ENCODE measurements at places on chromosomes 16 and 17.

- no peak for DNase-seq
Observed at GRCh38 chr16:83623892-83624291, 183.9 kb upstream of the HSBP1 start.

GRCh38 chr17:68812876-68813584 lies 142.2 kb downstream of the ABCA8 start:
- DNase-seq: no peak

- no peak for DNase-seq
Observed at GRCh38 chr17:41367426-41368075, 2.1 kb downstream of the KRT33B start.

DNA sequence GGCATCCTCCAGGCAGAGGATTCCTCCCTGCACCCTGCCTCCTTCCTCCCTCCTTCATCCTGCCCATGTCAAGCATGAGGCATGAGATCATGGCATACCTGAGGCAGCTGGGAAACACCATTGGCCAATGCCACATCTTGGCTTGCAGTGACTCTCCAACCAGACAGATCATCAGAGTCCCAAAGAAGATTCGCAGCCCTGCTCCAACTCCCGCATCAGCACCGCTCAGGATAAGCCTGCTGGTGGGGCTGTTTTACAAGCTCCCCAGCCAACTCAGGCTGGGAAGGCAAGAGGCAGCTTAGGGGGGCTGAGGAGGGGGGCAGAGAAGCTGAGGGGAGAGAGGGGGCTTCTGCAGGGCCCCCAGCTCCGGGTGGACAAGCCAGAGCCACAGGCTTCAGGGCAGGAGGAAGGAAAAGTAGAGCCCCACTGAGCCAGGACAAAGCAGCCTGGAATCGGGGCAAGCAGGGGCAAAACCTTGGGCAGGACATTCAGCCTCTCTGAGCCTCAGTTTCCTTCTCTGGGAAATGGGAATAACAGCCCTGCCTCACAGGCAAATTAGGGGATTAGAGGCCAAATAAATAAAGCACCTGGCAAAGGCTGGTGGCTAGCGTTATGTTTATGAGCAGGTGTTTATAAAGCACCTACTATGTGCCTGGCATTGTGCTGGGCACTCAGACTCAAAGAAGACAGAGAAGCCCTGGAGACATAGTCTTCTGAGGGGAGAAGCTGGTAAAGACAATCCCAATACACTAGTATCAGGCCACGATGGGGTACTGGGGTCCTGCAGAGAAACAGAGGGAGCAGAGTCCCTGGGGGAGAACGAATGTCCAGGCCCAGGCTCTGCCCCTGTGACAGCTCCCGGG lies 88.1 kb downstream of the GOSR1 start:
- no peak for DNase-seq

GRCh38 chr17:80882926-80883685 lies 108.5 kb upstream of the CHMP6 start:
- no peak for DNase-seq

- no peak for DNase-seq
Observed at GRCh38 chr17:48927978-48928745, 16.5 kb downstream of the SNF8 start.

DNA sequence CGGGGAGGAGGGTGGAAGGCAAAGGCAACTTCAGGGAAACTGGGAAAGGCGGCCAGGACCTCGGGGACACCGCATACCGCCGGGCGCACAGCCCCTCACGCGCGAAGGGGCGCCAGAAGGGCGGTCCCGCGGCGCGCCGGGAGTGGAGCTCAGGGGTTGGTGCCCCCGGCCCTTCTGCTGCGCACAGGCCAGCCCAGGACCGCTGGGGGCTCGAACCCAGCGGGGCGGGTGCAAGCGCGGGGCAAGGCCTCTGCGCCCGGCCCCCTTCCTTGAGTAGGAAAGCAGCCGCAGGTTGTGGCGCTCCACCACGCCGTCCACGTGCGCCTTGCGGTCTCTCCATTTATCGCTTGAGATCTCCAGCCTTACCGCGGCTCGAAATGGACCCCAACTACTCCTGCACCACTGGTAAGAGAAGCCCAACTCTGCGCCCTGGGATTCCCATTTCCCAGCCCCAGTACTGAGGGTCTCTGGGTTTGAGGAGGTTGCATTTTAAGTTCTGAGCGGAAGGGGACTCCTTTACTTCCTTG lies 3.0 kb upstream of the MT1A start:
- no peak for DNase-seq

GRCh38 chr16:2486645-2487516 lies 12.0 kb downstream of the TBC1D24 start:
- DNase-seq: peak; percentile 84

GRCh38 chr17:51071556-51071955 lies 49.1 kb downstream of the SPAG9 start:
- DNase-seq: no peak

- no peak for DNase-seq
Observed at GRCh38 chr16:87417528-87417910, 25.4 kb downstream of the MAP1LC3B start.

DNA sequence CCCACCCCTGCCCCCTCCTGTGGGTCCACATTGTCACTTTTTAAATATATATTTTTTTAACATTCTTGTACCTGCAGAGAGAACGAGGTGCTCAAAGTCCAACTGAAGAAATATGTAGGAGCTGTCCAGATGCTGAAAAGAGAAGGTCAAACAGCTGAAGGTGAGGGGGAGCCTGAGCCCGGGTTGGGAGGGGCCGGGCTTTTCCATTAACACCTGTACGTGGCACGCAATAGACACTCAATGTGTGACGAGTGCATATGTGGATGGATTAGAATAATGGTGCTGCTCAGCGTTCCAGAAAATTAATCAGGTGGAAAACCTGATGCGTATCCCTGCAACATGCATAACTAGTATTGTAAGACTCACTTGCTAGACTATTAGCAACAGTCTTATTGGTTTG lies 223.0 kb downstream of the SNX29 start:
- DNase-seq: no peak

DNA sequence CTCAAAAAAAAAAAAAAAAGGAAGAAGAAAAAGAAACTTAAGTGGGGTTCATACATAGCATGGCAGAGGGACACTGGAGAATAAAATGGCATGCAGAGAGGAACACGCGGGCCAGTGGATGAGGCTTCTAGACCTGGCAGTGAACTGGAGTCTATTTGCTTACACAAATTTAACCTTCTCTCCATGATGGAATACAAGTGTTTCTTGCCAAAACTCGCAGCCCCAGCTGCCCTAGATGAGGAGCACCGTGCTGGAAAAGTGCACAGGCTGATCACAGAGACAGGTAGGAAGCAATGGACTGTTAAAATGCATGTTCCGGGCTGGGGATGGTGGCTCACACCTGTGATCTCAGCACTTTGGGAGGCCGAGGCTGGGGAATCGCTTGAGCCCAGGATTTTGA lies 9.3 kb downstream of the SSTR2 start:
- DNase-seq: no peak

DNA sequence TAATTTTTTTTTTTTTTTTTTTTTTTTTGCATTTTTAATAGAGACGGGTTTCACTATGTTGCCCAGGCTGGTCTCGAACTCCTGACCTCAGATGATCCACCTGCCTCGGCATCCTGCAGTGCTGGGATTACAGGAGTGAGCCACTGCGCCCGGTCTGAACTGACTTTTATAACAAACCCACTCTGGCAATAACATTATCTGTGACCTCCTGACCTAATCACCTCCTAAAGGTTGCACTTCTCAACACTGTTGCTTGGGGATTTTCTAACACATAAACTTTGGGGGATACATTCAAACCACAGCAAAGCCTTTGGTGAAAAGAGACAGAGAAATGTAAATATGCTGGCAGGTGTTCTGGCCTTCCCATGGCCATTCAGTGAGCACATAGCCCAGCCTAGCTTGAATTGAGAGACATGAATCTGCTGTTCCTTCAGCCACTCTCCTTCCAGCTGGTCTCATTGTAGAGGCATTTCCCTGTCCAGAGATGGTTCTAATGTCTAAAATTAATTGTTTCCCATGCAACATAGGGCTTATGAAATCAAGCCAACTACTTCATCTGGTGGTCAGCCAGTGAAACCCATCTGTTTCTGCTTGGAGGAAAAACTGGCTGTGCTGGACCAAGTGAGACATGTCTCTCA lies 28.3 kb downstream of the LYRM1 start:
- DNase-seq: no peak

DNA sequence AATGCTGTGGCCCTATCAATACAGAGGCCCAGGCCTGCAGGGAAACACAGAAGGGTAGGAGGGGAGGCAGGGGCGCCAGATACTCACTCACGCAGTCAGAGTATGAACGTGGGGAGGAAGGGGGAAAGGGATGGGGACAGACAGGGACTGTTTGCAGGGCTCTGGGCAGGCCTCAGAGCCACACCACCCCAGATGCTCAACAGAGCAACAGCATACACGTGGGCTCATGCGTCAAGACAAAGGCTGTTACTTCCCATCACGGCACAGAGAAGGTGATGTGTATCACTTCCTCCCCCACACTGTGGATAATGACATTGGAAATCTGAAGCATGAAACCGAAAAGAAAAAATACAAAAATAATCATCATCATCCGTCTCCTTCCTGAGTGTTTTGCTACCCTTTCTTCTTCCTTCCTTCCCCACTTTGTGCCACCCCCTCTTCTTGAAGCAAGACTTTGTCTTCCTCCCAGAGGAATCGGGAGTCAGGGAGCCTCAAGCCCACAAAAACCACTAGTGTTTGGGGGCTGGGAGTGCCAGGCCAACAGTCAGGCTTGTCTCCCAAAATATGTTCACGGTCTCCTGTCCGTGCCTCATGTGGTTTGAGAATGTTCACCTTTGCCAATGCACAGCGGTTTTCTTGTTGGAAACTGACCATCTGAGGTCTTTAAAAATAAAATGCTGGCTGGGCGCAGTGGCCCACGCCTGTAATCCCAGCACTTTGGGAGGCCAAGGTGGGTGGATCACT lies 20.1 kb downstream of the SLC39A11 start:
- DNase-seq: no peak

- DNase-seq: no peak
Observed at GRCh38 chr16:31093132-31093703, 1.4 kb downstream of the VKORC1 start.

- DNase-seq: no peak
Observed at GRCh38 chr17:39966771-39967170, 4.0 kb downstream of the GSDMA start.

DNA sequence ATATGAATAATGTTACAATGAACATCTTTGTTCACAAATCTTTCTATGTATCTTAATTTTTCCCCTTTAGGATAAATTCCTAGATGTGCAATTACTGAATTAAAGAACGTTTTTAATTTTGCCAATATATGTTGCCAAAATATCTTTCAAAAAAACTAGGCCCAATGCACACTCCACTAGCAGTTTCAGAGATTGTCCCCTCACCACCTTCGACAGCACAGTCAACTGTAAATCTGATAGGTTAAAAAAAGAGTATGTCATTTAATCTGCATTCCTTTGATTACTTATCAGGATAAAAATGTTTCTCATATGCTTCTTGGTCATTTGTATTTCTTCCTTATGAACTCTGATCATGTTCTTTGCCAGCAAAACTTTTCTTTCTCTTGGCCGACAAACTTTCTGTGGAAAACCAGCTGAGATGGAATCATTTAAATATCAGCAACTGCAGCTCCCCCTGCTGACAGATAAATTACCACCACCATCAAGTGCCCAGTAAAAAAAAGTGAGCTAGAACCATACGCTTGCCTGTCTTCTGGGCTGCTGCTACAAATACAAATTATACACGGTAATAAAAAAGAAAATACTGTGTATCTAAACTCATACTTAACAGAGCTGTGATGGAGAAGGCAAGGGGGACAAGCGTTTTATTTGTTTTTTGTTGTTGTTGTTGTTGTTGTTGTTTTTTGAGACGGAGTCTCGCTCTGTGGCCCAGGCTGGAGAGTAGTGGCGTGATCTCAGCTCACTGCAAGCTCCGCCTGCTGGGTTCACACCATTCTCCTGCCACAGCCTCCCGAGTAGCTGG lies 19.6 kb upstream of the KANSL1 start:
- DNase-seq: peak; percentile 83

- DNase-seq: no peak
Observed at GRCh38 chr17:46190763-46191162, 2.5 kb downstream of the KANSL1 start.

DNA sequence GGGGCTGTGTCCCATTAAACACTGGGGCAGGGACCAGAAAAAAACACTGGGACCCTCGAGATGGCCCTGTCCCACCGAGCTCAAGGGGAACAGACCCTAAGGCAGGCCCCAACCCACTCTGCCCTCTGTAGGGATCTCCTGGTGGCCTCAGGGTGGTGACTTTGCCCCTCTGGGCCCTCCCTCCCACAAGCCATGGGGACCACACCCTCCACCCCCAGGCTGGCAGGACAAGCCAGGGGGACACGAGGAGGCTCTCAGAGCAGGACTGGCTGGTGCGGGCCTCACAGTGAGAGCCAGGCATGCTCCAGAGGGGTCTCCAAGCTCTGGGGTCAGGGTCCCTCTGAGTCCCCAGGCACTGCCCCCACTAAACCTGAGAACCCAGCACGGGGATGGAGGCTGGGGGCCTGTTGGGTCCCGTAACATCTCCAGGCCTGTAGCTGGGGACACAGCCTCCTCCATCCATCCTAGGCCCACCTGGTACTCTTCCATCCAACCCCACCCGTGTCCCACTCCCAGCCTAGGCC lies 14.5 kb upstream of the SRRM2 start:
- DNase-seq: no peak

GRCh38 chr17:48756830-48757251 lies 28.3 kb upstream of the HOXB13 start:
- no peak for DNase-seq

DNA sequence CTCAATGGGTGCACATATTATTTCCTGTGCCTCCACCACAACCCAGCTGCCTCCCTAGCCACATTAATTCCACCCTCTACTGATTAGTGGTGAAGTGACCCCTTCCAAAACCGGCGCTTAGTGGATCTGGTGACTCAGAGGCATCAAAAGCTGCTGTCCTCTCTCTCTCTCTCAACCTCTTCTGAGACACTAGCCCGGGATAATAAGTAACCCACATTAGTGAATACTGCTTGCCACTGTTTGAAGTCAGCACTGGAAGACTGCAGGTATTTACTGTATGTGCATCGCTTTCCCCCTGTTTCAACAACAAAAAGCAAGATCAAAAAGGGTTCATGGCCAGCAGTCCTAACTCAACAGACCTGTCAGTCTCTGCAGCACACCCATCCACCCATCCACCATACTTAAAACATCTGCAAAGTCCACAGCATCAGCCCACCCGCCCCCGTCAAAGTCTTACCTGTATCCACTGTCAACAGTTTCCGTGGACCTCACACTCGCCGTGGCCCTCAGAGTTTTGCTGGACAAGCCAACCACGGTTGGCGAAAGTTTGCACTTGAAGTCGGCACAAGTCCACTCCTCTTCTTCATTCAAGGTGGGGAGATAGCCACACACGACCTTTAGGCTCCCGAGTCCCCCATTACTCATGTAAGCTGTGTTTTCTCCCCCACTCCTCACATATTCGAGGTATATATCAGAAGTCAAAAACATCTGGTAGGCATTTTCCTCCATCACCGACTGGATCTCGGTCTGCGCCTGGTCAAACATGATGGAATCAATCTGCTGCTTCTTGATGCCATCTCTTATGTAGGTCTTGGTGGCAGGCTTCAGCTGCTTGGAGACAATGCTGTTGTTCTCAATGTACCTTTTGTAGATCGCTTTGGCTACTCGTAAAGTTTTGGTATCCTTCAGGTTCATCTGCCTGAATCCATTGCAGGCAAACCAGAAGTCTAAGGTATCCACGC lies 3.8 kb downstream of the AXIN2 start:
- no peak for DNase-seq

Data from hematopoietic multipotent progenitor cell treated with erythropoietin and hydrocortisone succinate and interleukin-3 and kit ligand, for 15 days (in vitro differentiated cells).